Erythroblast (primary cell): ENCODE measurements at places on chromosomes 5 and 9.

GRCh38 chr9:37192803-37193202 is 72.4 kb downstream of the ZCCHC7 start:
- no peak for DNase-seq

DNA sequence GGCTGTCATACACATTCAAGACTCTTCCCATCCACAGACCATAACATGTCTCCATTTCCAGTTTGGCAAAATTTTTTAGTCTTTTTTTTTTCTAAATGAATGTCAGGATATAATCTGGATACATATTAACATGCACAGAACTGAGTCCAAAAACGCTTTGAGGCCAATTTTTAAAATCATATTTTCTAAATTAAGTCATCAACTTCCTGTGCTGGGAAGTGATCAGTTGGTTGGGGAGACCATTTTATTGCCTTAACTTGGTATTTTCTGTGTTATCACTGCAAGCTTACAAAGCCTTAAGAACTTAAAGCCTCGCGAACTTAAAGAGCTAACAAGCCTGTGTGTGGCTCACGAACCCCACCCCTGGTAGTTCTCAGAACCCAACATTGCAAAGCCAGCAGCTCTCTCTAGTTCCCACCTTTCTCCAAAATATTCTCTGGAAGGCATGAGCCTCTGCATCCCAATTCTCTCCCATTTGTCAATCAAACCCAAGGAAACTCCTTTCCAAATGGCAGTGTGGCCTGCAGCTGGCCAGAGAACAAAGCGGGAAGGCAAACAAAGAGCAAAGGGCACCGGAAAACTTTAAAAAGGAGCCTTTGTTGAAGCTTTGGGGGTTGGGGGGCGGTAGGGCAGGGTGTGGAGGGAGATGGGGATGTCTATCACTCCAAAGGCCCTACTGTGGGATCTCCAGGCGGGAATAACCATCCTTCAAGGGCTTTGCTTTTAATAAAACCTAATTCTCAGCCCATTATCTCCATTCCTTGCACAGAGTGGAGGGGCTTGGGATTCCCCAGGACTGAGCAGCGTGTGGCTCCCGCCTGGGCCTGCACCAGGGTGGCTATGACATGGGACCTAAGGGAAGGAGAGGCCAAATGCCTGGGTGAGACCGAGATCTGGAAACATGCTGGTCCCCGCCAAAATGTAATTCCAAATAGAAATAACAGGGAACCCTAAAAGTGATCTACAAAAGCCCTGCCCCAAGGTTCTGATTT is 65.0 kb downstream of the ROR2 start:
- no peak for DNase-seq

DNA sequence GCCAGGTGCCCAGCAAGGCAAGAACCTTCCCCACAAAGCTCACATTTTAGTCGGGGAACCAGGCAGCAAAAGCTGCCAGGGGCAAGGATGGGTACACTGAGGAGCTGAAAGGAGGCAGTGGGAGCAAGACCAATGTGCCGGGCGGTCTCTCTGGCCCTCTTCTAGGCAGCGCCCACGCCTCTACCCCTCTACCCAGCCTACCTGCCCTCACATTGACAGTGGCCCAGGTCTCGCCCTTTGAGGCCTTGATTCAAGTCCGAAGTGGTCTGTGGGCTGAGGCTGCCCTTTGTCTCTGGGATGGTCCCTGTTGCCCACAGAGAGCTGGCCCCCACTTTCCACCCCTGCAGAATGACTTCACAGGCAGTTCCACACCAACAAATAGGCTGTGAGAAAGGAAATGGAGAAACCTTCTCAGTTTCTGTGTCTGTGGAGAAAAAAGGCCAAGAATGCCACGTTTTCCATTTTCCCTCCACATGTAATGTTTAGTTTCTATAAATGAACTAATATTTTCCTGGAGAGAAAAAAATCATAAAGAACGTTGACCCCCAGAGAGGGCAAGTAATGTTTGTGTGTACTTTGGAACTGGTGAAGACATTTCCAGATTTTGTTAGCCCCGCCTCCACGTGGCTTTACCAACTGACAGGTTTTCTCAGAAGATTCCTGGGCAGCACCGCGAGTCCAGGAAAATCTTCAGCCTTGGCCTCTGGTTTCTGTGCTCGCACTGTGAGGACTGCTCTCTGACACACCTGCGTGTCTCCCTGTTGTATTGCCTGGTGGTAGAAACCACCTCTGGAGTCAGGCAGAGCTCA is 57.4 kb upstream of the ANGPTL2 start:
- DNase-seq, result no peak

DNA sequence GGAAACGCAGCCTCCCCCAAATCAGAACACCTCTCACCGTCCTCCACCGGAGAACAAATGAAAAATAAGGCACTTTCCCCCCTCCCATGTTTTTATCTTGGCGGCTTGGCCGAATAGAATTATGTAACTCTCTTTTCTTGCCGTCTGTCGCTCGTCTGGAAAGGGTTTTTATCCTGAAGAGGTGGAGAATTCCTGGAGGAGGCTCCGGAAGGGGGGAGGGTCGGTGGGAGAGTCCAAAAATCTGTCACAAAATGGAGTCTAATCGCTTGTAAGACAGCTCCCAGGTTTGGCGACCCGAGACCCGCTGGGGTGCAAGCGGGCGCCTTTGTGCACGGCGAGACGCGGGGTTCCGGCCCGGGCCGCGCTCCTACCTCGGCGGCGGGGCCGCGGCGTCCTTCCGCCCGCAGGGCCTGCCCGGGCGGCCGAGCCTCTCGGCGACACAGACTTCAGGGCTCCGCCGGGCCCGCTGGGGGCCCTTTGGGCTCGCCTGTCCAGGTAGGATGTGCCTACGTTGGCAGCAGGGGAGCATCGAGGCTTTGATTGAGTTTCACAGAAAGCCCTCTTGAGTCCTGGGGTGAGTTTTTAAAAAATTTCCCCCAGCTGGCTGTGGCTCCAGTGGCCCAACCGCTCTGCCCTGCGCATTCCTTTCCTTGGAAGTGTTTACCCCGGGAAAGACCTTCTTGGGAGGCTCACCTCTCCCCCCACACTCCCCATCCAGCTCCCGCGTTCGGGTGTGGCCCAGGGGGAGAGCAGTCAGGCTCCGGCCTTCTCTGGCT is 5.0 kb downstream of the LMX1B start:
- no peak for DNase-seq

DNA sequence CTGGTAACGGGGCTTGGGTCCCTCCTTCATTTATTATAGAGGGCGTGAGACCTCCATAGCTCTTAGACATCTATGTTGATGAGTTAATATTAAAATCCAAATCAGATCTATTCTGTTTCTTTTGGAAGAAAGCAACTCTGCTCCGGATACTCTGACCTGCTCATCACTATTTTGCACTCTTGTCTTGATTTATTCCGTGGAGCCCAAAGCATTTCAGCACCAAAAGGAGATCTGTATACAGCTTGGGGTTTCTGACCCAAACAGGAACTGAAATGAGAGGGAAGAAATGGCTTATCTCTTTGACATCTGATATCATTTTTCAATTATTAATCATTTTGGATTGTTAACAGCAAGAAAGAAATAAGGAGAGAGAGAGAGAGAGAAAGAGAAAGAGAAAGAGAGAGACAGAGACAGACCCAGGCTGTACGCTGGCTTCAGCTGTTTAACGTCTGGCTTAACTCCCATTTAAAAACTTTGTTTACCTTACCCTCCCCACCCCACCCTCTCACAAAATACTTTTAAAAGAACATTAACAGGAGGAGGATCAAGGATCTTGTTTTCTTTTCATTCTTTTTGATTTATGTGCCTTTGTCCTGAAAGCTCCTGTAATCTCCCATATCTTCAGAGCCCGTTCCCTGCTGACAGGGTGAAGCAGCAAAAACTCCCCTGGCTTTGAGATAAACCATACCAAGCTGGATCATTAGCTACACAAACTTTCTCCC is 231.4 kb upstream of the TUT7 start:
- no peak for DNase-seq

GRCh38 chr5:59826996-59827395 is 66.5 kb downstream of the PDE4D start:
- DNase-seq, result no peak

- no peak for DNase-seq
Observed at GRCh38 chr5:67896930-67897313, 318.6 kb upstream of the PIK3R1 start.

GRCh38 chr9:4489562-4489918 is 728 bp upstream of the SLC1A1 start:
- DNase-seq, result no peak

DNA sequence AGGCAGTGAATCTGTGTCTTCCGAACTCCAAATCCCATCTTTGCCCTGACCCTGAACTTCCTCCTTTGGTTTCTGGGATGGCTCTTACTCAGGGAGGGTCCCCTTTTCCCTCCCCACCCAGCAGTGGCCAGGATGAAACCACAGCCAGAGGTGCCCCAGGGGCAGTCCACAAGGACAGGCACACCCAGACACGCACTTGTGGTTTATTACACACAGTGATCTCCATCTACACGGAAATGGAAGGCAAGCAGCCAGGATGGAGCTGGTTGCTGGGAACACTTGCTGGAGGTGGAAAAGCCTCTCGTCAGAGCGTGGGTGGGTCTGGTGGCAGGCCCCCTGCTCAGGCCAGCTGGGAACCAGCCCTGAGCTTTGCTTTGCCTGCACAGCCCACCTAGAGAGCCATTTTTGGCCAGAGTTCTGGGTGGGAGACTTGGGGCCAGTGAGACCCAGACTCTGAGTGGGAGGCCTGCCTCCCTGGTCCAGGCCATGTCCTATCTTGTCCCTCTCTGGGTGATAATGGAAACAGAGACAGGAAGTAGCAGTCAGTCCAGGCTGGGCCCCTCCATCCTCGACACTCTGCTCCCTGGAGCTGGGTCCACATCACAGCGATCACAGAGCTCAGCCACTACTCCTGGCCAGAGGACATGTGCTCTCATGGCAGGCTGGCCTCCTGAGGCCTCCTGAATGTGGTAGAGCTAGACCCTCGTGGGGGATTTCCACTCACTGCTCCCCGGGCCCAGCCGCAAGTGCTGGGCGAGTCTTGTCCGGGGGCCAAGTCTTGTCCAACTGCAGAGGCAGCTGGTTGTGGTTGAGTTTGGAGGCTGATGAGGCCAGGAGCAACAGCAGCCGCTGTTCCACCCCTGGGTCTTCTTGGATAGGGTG is 5.1 kb upstream of the PHYKPL start:
- no peak for DNase-seq

DNA sequence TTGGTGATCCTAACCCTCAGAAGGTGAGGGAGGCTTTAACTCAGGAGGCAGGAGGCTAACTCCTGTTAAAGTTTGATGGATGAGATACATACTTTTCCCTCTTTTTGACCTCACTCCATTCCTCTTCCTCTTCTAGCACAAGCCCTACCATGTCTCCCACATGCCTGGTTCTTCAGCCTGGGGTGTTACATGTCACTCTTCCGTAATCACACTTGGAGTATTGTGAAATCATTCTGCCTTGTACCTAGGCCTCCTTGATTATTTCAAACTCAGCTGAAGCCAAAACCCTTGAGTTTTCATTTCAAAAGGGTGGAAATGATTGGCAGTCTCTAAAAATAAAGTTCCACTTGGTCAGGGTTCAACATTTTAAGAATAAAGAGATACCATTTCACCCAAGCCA is 1.8 kb downstream of the PLAC8L1 start:
- DNase-seq, result no peak

DNA sequence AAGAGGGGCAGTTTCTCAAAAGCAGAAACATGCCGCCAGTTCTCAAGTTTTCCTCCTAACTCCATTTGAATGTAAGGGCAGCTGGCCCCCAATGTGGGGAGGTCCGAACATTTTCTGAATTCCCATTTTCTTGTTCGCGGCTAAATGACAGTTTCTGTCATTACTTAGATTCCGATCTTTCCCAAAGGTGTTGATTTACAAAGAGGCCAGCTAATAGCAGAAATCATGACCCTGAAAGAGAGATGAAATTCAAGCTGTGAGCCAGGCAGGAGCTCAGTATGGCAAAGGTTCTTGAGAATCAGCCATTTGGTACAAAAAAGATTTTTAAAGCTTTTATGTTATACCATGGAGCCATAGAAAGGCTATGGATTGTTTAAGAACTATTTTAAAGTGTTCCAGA is 142.8 kb downstream of the NTRK2 start:
- no peak for DNase-seq

DNA sequence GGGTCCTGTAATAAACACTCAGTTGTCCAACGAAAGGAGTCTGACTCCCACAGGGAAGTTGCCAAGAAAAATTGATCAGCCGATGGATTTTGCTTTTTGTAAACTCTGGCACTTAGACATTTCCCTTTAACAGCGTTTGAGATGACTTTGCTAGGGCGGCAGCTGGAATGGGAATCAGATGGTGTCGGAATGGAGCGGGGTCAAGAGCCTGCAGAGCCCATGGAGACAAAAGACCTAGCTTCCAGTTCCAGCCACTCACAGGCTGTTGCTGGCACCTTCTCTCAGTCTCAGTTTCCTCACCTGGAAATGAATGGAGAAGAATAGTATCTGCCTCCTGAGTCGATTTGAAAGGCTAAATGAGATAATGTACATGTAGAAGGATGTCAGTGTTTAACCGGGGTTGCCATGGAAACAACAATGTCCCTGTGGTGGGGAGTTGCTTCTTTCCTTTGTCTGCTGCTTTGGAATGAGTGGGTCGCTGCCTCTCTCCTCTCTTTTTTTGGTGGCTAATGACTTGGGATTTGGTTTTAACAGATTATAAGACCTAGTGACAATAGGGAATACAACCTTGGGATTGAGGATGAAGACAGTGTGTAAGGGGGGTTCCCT is 137.4 kb downstream of the GAS1 start:
- DNase-seq, result no peak

GRCh38 chr5:76457674-76458485 is 54.8 kb downstream of the IQGAP2 start:
- peak; percentile 12 for DNase-seq

GRCh38 chr5:30997681-30998080 is 195.8 kb upstream of the CDH6 start:
- DNase-seq, result no peak

DNA sequence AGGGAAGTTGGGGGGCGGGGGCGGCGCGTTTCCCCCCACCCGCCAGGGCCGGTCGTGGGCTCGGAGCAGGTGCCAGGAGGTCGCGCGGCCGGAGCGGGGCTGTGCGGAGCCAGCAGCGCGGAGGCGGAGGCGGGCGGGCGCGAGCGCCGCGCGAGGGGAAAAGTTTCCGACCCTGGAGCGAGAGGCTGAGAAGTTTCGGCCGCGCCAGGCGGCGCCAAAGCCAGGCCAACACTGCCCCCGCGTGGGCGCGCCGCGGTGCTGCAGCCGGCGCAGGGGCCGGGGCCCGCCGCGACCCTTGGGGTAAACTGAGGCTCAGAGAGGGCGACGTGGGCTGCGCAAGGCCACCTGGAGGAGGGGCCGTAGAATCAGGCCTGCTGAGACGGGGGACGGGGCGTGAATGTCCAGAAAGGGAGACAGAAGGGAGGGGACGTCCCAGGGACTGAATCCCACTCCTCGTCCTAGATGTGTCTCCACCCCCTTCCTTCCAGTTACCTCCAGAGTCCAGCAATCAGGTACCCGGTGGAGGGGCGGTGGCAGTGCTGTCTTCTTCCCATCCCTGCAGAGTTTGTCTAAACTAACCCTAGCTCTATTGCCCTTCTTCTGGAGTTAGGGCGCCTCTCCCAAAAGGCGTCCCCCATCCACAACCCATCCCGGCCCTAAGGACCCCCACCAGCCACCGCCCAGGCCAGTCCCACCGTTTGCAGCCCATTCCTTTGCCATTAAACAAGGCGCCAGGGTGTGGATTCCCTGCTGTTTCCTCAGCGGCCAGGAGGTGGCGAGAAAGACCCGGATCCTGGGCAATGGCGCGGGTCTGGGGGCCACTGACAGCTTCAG is 10.2 kb downstream of the C9orf50 start:
- DNase-seq, result peak; percentile 67

DNA sequence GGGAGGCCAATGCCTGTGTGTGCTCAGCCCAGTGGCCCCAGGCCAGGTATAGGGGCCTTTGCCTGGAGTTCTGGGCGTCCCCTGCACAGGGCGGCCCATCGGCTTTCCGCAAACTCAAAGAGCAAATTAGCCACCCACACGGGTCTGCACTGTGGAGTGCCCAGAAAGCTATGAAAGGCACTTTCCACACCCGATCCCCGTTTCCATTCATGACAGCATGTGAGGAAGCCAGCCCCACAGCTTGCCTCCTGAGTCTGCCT is 5.2 kb downstream of the DBH start:
- DNase-seq, result no peak
